Karpas-422 (cell line): ENCODE measurements at places on chromosomes 5 and 9. TPM values are rescaled to one million over a fixed set of nuclear protein-coding genes. Genes with fewer than 3 reads are reported as not detected.

OBP2B gene
- not detected in 2 replicates for total RNA-seq

HARS1 gene
- total RNA-seq, result 29.9 and 61.0 TPM in 2 replicates

SV2C gene
- not detected in 2 replicates for total RNA-seq

PARP8 gene
- 22.0 and 31.5 TPM in 2 replicates for total RNA-seq

MYMK gene
- not detected in 2 replicates for total RNA-seq

SPATA9 gene
- not detected in 2 replicates for total RNA-seq

TAF11L10 gene
- not detected in 2 replicates for total RNA-seq

HMHB1 gene
- not detected in 2 replicates for total RNA-seq

WWC1 gene
- total RNA-seq, result not detected in 2 replicates

GCNT4 gene
- total RNA-seq, result not detected in 2 replicates

NMUR2 gene
- not detected in 2 replicates for total RNA-seq

HTR4 gene
- total RNA-seq, result not detected in 2 replicates

GABRA1 gene
- not detected in 2 replicates for total RNA-seq

DDX4 gene
- total RNA-seq, result not detected in 2 replicates

PROB1 gene
- 0.78 and 2.3 TPM in 2 replicates for total RNA-seq

SOHLH1 gene
- not detected in 2 replicates for total RNA-seq

GLDC gene
- not detected in 2 replicates for total RNA-seq

PPP1R26 gene
- total RNA-seq, result 0.22 and 1.2 TPM in 2 replicates

TAF11L14 gene
- total RNA-seq, result not detected in 2 replicates

C1QTNF3 gene
- total RNA-seq, result 12.9 and 20.5 TPM in 2 replicates

ARHGEF39 gene
- 15.3 and 16.0 TPM in 2 replicates for total RNA-seq

PPP2R2B gene
- total RNA-seq, result not detected in 2 replicates

TRAF1 gene
- total RNA-seq, result 18.8 and 23.8 TPM in 2 replicates

DNM1 gene
- total RNA-seq, result 0.65 and 5.0 TPM in 2 replicates

MED10 gene
- total RNA-seq, result 13.1 and 19.6 TPM in 2 replicates

GRXCR2 gene
- total RNA-seq, result not detected in 2 replicates

SCAI gene
- total RNA-seq, result 10.2 and 35.3 TPM in 2 replicates

NR4A3 gene
- total RNA-seq, result 0.18 and 0.45 TPM in 2 replicates

NR5A1 gene
- total RNA-seq, result not detected in 2 replicates

FGD3 gene
- total RNA-seq, result 9.0 and 24.5 TPM in 2 replicates

BTNL3 gene
- not detected in 2 replicates for total RNA-seq

FOXE1 gene
- not detected in 2 replicates for total RNA-seq

FOXD4L5 gene
- not detected in 2 replicates for total RNA-seq

FBP1 gene
- total RNA-seq, result not detected in 2 replicates

UGT3A2 gene
- not detected in 2 replicates for total RNA-seq

KIF4B gene
- total RNA-seq, result 0.04 and 0.30 TPM in 2 replicates

TTC1 gene
- total RNA-seq, result 43.7 and 48.1 TPM in 2 replicates
